ENCODE measurements at places on chromosomes 7 and 10.

DNA sequence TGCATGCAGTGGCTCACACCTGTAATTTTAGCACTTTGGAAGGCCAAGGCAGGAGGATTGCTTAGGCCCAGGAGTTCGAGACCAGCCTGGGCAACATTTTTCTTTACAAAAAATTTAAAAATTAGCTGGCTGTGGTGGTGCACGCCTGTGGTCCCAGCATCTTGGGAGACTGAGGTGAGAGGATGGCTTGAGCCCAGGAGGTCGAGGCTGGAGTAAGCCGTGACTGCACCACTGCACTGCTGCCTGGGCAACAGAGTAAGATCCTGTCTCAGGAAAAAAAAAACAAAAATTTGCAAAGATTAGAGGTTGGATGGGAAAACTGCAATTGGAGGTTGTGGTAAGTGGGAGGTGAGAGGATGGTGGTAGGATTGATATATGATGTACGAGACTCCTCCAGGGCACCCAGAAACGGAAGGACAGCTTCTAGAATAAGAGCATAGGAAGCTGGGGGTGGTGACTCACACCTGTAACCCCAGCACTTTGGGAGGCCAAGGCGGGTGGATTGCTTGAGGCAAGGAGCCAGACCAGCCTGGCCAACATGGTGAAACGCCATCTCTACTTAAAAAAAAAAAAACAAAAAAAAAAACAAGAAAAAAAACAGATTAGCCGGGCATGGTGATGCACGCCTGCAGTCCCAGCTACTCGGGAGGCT lies 19.1 kb upstream of the PARP12 start:
- no peak for DNase-seq

- DNase-seq = no peak
Measured at GRCh38 chr7:25392588-25393338, 164.5 kb upstream of the NPVF start.

GRCh38 chr7:22935269-22935668 lies 78.7 kb downstream of the HYCC1 start:
- no peak for DNase-seq

DNA sequence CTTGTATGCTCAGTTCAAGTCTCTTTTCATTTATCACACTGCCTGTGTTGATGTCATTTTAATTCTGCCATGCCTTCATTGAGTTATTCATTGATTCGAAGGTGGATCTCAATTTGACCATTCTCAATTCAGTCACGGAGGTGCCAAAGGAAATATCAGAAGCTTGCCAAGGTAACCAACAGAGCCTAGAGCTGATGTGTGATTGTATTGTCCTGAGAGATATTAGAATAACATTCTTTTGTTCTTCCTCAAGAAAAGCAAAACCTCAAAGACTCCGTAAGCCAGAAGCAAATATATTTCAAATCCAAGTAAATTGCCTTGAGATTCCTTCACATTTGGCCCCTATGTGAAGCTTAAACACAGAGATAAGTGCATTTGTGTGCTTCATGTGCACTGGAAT lies 345.3 kb downstream of the CXCL12 start:
- no peak for DNase-seq
